ENCODE measurements at places on chromosomes 1 and 21.

- no peak for DNase-seq
Observed at GRCh38 chr21:42526379-42526727, 12.7 kb downstream of the SLC37A1 start.

DNA sequence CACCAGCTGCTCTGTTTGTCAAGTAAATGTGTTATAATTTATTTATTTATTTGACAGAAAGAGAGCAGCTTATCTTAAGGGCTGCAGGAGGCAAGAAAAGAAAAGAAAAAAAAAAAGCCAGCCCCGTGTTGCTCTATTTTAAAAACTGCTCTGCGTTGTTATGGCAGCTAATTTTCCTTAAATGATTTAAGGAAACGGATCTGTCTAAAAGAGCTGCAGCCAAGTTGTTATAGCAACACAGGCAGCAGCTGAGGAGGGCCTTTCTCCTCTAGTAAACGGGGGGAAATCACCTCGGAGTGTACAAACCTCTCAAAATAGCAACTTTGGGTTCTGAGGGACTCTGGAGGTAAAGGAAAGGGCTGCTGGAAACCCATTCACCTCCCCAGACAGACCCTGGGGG is 149.2 kb downstream of the BEND5 start:
- no peak for DNase-seq

- DNase-seq: no peak
Observed at GRCh38 chr1:46406881-46407608, 12.9 kb downstream of the FAAH start.

- peak; percentile 28 for DNase-seq
Observed at GRCh38 chr1:109499661-109500536, 6.0 kb downstream of the CYB561D1 start.

DNA sequence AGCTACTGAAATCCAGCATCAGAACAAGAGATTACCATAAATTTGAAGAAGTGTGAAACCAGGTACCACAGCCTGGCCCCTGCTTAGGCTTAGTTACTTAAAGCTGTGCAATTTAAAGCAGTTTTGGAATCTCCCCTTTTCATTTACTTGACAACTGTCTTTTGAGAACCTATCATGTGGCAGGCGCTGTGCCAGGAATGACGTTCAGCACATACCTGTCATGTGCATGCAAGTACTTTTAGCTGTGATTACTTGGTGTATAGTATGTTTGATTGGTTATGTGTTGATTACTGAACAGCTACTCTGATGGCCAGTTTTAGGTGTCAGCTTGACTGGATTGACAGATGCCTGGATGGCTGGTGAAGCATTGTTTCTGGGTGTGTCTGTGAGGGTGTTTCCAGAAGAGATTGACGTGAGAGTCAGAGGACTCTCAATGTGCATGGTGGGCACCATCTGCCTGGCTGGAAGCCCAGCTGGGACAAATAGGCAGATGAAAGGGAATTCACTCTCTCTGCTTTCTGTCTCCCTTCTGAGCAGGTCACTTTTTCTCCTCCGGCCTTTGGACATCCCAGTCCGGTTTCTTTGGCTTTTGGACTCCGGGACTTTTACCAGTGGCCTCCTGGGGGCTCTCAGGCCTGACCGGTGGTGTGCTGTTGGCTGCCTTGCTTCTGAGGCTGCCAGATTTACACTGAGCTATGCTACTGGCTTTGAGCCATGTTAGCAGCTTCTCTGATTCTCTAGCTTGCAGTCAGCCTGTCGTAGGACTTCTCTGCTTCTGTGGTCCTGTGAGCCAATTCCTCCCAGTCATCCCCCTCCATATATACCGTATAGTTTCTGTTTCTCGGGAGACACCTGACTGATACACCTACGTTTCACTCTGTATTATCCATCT is 178.0 kb downstream of the RYR2 start:
- no peak for DNase-seq

GRCh38 chr1:110535985-110536384 is 17.0 kb upstream of the KCNA10 start:
- no peak for DNase-seq

DNA sequence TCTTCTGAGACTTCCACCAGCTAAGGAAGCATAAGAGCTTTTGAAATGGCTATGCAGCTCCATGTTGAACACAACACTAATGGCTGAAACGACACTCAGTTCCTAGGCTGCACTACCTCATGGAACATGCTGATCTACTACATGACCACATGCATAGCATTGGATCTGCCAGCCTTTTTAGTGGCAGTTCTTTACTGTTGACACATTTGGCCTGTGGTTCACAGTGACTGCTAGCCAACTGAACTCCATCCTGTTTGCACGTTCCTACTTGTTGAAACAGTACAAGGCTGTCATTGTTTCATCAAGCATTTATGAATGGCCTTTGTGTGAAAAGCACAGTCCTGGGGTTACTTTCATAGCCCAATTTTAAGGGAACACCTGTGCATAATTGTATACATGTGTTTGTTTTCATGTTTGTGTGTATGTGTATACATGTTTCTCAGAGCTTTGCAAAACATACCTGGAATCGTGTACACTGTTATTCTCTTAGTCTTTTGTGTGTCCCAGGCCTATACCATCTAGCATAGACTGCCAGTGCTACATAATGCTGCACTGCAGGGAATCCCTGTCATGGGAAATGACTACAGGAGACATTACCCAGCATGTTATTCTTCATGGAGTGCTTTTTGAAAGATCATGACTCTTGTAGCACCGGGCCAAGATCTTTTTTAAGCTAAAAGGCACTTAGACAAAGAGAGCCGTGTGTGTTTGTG is 179.6 kb upstream of the ESRRG start:
- no peak for DNase-seq

DNA sequence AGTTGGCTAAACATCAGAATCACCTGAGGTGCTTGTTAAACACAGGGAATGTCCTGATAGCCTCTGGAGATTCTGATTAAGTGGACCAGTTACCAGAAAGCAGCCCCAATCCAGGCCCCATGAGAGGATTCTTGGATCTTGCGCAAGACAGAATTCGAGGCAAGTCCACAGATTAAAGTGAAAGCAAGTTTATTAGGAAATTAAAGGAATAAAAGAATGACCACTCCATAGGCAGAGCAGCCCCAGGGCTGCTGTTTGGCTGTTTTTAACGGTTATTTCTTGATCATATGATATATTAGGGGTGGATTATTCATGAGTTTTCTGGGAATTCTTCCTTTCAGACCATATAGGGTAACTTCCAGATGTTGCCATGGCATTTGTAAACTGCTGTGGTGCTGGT is 176.2 kb downstream of the ROR1 start:
- DNase-seq: no peak

DNA sequence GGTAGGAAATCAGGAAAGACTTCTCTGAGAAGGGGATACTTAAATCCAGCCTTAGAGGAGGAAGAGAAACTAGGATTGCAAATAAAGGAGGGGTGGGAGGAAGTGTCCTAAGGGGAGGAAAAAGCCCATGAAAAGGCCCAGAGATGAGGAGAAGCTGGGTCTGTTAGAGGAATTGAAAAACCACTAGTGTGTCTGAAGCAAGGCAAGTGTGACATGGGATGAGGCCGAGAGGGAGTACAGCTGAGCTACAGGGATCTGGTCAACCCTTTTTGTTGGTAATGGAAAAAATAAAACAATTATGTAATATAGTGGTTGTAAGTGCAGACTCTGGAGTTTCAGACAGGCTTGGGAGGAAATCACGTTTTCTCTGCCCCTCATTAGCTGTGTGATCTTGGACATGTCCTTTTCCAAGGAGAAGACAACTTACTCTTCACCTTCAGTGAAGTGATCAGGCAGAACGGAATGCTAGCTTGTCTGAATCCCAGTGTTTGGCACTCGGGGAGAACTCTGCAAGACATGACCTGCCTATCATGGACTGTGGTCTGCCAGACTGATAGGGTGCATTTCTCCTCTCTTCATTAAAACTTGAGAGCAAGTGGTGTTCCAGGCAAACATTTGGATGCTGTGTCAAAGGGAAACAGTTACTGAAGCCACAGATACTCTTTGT is 7.4 kb upstream of the S100A10 start:
- DNase-seq: no peak

- DNase-seq: no peak
Observed at GRCh38 chr1:94559921-94560320, 18.4 kb upstream of the F3 start.

DNA sequence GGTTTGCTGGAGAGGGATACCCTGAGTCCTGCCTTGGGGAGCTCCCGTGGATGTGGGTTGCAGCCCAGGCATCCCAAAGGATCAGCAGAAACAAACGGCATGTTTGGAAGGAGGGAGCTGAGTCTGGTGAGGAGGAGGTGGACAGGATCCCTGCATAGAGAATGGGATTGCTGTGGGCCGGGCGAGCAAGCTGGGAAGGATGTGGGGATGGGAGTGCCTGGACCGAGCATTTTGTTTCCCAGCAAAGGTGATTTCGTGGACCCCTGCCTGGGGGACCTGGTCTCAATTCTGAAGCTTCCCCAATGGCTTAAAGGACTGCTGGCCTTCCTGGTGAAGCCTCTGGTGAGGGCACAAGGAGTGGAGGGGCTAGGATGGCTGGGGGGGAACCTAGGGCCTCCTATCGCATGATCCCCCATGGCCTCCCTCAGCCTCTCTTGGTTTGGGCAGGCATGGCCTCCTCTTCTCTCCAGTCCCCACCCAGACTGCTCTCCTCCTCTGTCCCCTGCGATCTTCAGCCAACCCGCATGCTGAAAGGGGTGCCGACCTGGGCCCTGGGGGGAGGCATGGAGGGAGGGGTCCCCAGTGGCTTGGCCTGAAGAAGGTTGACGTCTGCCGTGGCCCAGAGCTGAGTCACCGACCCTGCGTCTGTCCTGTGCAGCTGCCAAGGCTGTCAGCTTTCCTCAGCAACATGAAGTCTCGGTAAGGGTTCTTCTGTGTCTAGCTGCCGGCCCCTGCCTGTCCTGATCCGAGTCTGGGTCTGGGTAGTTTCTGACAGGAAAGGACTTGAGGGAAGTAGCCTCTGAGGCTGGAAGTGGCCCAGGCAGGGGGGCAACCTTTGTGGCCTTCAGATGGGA is 16.3 kb downstream of the FAAH start:
- DNase-seq: no peak

DNA sequence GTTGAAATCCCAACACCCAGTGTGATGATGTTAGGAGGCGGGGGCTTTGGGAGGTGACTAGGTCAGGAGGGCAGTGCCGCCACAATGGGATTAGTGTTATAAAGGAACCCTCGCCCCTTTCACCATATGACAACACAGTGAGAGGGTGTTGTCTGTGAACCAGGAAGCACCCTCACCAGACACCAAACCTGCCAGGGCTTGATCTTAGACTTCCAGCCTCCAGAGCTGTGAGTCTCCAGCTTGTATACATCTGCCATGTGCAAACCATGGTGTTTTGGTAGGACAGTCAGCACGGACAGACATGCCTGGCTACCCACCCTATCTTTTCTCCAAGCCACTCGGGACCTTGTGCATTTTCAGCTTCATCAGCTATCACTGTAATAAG is 4.0 kb downstream of the TRIM11 start:
- DNase-seq: no peak

DNA sequence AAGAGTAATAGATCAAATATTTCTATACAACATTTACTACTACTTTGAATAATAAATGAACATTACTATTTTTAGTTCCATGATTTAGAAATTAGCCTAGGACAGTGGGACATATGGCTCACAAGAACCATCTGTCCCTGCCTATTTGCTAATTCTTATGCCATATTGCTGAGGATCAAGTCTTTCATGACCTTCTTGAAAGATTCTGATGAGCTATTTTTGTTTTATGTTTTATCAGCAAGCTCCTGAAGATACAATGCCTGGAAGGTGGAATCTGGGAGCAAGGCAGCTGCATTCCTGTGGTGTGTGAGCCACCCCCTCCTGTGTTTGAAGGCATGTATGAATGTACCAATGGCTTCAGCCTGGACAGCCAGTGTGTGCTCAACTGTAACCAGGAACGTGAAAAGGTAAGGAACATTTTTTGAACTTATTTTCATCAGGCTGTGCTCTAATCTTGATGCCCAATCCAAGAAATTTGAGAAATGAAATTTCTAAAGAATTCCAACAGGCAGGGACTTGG is 326.7 kb downstream of the PAPPA2 start:
- DNase-seq: no peak

- no peak for DNase-seq
Observed at GRCh38 chr21:42892582-42892930, 553 bp upstream of the NDUFV3 start.

DNA sequence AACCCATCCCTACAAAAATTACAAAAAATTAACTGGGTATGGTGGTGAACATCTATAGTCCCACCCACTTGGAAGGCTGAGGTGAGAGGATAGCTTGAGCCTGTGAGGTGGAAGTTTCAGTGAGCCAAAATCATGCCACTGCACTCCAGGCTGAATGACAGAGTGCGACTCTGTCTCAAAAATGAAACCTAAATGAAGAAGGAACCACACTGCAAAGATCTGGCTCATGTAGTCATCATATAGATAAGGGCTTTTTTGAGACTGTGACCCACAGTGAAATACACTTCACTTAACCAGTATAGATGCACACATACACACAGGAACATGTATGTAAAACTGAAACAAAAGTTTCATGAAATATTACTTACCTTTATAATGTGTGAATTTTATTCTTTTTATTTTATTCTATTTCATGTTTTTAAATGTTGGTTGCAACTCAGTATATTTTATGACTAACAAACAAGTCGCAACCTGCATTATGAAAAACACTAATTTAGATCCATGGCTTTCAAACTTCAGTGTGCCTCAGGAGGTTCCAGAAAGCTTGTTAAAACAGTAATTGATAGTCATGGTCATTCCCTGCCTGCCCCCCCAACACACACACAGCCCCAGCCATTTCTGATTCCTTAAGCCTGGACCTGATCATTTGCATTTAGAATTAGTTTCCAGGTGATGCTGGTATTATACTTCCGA is 189.5 kb downstream of the PATJ start:
- DNase-seq: no peak

- DNase-seq: no peak
Observed at GRCh38 chr1:179095377-179095776, 13.5 kb downstream of the TOR3A start.

DNA sequence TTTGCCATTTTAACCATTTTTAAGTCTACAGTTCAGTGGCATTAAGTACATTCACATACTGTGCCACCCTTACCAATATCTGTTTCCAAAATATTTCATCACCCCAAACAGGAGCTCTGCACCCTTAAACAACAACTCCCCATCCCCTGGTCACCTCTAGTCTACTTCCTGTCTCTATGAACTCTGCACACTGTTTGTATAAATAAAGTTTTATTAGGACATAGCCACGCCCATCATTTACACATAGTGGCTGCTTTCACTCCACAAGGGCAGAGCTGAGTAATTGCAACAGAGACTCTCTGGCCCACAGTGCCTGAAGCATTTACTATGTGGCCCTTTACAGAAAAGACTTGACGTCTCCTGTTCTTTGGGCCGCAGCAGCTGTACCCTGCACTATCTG is 30.1 kb downstream of the KCNAB2 start:
- no peak for DNase-seq

Data from endothelial cell of umbilical vein (primary cell).